Vagina (tissue), 2 donors: ENCODE measurements at places on chromosomes 16 and 17. TPM values are rescaled to one million over a fixed set of nuclear protein-coding genes. Genes with fewer than 3 reads are reported as not detected.

Gene RPA1
- total RNA-seq, result 30.9 TPM

Gene CMTR2
- 19.6 TPM for total RNA-seq

Gene RGS11
- 5.4 TPM for total RNA-seq

Gene CSH2
- not detected for total RNA-seq

Gene ERN2
- total RNA-seq, result not detected
